ENCODE measurements at places on chromosomes 13 and 19. TPM values are rescaled to one million over a fixed set of nuclear protein-coding genes. Genes with fewer than 3 reads are reported as not detected.

The MPV17L2 gene
- 13.1 TPM for total RNA-seq

The C19orf73 gene
- total RNA-seq = 1.9 TPM

The PGLYRP1 gene
- total RNA-seq = not detected

The FCGBP gene
- total RNA-seq = 1.0 TPM

The ZNF473 gene
- total RNA-seq = 10.3 TPM

The POU4F1 gene
- 0.67 TPM for total RNA-seq

The CHAMP1 gene
- total RNA-seq = 21.1 TPM

The ZNF582 gene
- 1.4 TPM for total RNA-seq

The ZNF83 gene
- 0.16 TPM for total RNA-seq

The C13orf42 gene
- not detected for total RNA-seq

The PRR12 gene
- 33.0 TPM for total RNA-seq

The ZNF729 gene
- not detected for total RNA-seq

The RFPL4AL1 gene
- total RNA-seq = 0.28 TPM

The UNC13A gene
- total RNA-seq = 1.9 TPM

The C19orf85 gene
- total RNA-seq = not detected
